Activated CD4-positive, alpha-beta T cell treated with anti-CD3 and anti-CD28 coated beads, Interleukin-2, amount 50 U/mL, for 4 hours (primary cell): ENCODE measurements at places on chromosomes 6 and 20.
A peak's percentile ranks its signal among the peaks of the same experiment; 100 is the strongest.

- DNase-seq = no peak
These were observed 457.5 kb upstream of the ARID1B start for GRCh38 chr6:156319707-156320106.

DNA sequence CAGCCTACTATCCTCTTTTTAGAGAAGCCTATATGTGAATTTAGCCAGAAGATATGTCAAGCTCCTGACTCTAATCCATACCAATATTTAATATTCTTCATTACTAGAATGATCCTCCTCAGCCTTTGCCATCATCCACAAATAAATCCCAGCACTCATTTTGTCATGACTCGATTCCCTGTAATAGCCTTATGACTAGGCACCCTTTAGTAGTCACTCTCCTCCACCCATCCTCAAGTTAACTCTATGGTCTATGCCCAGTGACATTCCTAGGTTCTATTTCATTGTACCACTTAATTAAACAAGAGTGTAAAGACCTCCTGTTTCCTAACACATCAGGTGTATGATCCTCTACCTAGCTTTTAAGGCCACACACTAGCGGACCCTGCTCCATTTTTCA is 450.4 kb upstream of the CITED2 start:
- no peak for DNase-seq

DNA sequence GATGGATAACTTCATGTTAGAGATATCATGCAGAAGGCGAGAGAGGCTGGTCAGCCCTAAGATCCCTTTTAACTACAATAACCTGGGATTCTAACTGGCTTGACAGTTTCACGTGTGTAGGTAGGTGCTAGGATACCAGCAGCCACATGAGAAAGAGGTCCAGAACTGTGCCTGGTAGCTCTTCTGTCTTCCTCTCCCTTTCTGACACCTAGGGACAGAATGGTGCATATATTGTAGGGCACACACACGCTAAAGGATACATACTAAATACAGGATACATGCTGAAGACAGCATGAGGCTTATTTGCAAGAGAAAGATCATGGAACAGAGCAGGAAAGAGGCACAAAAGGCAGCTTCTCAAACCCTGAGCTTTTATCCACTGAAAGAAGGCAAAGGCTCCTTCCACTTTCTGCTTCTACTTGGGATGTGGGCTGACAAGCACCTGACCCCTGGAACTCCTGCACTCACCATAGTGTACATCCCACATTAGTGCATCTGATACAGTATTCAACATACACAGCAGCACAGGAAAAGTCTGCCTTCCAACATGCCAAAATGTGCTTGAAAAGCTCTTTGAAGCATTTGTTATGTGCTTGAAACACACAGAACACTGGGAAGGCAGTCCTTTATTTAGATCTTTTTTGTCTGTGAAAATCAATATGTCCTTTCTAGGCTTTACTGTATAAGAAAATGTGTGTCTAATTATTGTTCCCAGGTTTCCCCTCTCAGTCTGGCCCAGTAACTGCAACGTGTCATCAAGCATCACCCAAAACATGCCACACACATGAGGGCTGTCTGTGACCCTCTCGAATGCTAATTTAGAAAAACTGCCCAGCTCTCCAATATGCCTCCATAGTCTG is 3.2 kb downstream of the SLC22A23 start:
- no peak for DNase-seq

DNA sequence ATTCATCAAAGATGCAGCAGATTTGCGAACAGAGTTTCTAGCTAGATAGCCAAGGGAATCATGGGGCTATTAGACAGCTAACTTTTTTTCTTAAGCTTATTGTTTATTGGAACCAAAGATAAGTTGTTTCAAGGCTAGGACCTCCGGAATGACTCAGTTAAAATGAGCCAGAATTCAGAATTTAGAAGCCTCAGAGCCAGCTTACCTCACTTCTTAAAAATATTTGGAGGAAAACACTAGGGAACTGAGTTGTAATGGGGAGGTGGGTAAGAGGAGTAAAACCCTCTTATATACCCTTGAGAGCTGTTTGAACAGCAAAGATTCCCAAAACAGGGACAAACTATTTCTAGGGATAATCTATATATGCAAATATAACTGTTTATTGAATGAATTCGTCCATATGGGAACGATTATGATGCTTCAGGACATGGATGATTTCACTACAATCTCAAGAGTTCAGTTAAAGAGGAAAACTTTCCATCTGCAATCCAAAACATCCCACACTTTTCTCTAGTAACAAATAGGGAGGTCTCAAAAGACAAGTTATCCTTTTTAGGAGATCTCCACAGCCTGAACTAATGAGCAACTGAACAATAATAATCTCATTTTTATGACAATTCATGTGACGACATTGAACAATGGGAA is 12.6 kb upstream of the CARMIL1 start:
- no peak for DNase-seq

GRCh38 chr20:63265891-63266515 is 6.6 kb upstream of the ARFGAP1 start:
- no peak for DNase-seq

DNA sequence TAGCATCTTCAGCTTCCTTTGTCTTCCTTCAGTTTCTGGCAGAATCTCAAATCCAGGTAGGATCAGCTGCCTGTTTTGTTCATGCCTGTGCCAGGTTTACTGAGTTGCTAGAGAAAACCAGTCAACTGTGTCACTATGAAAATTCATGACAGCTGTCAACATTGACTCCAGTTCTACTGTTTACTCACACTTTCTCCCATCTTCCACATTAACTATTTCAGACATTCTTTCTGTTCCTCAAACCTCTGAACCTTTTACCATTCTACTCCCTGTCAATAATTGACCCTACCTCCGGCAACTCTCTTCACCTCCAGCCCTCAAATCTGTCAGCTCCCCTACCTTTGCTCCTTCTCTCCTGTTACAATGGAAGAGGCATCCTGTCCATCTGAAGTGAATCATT is 8.5 kb downstream of the ENPP4 start:
- no peak for DNase-seq

DNA sequence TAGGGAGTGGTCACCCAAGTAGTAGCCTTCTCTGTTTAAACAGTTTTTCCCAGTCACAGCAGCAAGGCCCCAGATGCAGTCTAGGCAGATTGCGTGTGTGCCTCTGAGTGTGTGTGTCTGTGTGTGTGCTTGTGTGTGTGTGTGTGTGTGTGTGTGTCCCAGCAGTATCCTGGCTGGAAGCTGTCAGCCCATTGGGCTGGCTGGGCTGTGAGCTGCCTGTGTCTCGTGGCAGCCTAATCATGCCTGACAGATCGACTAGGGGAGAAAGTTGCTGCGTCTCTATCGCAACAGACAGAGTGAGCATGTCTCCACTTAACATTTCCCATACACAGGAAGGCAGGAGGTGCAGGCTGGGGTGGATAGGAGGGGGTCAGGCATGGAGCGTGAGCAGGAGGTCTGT is 42.9 kb upstream of the LRFN2 start:
- no peak for DNase-seq

DNA sequence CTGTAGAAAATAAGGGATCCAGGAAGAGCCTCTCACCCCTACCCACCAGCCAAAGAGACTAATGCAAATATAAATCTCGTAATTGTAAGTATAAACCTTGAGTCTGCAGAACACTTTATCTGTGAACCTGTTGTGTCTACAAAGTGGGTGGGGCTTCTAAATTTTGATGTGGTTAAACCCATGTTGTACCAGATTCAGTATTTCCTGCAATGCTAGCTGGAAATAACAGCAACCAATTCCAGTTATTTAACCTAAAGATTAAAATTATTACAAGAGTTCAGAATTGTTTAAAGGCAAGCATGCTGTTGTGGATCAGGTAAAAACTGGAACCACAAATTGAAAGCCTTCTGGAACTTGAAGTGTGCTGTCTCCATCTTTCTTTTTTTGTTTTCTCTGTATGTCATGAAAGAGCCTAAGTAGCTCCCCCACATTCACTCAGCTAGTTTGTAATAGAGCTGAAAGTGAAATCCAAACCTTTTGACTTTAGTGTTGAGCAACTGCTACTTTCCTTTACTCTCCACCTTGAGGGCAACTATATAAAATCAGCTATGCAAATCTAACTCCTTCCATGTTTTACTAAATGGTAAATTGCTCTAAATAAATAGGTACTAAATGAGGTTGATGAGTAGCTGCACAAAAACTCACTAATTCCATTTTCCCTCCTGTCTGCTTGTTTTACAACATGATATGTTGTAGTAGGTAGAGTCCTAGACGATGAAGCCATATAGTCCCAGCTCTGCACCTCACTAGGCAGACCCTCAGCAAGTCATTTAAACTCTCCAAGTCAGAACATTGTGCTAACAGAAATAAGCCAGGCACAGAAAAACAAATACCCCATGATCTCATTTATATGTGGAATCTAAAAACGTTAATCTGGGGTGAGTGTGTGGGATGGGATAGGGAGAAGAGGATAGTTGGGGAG is 17.9 kb upstream of the THEMIS start:
- no peak for DNase-seq

GRCh38 chr6:156508923-156509322 is 268.3 kb upstream of the ARID1B start:
- DNase-seq = no peak

GRCh38 chr6:164258421-164258820 is 843.9 kb downstream of the QKI start:
- no peak for DNase-seq

GRCh38 chr6:36566418-36566905 is 19.2 kb upstream of the STK38 start:
- DNase-seq = no peak

- DNase-seq = no peak
These were observed 154.8 kb downstream of the RPS12 start for GRCh38 chr6:132969196-132969595.

GRCh38 chr20:51959066-51959542 is 156.8 kb upstream of the SALL4 start:
- no peak for DNase-seq

DNA sequence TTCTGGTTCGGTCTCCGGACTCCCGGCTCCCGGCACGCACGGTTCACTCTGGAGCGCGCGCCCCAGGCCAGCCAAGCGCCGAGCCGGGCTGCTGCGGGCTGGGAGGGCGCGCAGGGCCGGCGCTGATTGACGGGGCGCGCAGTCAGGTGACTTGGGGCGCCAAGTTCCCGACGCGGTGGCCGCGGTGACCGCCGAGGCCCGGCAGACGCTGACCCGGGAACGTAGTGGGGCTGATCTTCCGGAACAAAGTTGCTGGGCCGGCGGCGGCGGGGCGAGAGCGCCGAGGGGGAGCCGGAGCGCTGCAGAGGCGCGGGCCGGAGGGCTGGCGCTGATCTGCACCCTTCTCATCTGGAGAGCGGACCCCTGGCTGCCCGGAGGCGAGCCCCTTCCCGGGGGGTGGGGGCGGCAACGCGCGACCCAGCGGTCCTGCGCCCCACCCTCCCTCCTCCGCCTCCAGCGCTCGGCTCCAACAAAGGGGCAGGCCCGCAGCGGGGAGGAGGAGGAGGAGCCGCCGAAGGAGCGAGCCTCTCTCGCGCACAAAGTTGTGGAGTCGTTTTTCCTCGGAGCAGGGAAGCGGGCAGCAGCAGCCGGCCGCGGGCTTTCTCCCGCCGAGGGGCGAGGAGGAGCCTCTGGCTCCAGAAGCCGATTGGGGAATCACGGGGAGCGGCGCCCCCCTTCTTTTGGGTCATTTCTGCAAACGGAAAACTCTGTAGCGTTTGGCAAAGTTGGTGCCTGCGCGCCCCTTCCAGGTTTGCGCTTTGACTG is at the start of gene UTRN:
Gene UTRN (plus strand): TSS at position 553 of the 765 bp plus-strand sequence. CDS start 6,494 bp downstream, outside the sequence.
- DNase-seq = peak; percentile 14

- DNase-seq = no peak
These were observed 88.6 kb downstream of the OPRM1 start for GRCh38 chr6:154127657-154128056.

DNA sequence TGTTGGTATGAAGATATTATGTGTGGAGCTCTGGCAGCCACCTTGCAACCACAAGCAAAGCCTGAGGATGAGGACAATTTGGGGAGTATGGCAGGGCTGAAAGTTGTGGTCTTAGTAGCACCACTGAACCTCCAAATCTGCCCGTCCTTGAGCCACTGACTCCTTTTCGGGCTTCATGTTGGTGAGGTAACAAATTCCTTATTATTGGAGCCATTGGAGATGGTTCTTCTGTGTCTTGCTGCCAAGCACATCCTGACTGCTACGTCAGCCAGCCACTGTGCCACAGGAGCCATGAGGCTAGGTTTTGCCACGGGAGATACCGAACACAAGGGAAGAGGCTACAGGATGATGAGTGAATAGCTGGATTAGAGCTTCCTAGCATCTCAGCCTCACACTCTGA is 201.6 kb downstream of the BMP7 start:
- DNase-seq = no peak

GRCh38 chr6:125918681-125919566 is 37.6 kb upstream of the HINT3 start:
- peak; percentile 24 for DNase-seq

- DNase-seq = no peak
These were observed 109.6 kb upstream of the FERMT1 start for GRCh38 chr20:6232436-6232835.

DNA sequence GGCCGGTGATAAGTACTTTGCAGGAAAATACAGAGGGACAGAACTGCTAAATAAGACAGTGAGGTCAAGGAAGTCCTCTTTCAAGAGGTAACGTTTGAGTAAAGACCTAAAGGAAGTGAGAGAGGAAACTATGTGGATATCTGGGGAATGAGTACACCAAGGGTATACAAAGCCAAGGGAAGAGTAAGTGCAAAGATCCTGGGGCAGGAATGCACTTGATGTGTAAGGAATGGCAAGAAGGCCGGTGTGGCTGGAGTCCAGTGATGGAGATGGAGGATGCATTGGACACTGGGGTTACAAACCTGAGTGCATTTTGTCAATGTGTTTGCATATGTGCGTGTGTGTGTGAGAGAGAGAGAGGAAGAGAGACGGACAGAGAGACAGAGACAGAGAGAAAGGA is 32.1 kb upstream of the TGM2 start:
- no peak for DNase-seq

DNA sequence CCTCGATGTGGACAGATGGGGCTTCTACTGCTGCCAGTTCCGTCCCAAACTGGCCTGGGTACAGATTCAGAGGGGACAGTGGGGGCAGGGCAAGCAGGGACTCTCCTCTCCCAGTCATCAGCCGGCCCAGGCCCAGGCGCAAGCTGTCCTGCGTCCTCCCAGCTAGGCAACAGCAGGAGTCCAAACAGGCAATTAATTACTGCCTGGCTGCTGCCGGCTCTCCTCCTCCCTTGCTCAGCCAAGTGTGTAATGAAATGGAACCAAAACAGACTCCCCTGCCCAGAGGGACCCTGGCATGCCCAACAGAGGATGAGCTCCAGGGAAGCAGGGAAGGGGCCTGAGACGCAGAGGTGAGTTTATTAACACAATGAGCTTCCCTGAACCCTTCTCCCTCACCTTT is 17.8 kb upstream of the SLC32A1 start:
- no peak for DNase-seq

- DNase-seq = no peak
These were observed 81.0 kb downstream of the TMEM170B start for GRCh38 chr6:11618533-11618932.

DNA sequence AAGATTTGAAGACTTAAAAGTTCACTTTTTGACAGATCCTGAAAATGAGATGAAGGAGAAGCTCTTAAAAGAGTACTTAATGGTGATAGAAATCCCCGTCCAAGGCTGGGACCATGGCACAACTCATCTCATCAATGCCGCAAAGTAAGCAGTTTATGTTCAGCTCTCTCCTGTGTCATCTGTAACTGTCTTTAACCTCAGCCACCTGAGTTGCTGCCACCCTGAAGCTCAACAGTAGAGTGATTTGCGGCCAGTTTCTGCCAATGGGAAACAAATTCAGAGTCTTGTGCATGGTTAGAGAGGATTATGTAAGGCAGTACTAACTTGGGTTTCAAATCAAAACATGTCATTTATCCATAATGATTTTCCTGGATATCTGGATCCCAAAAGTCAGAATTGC is 10.1 kb downstream of the TNFAIP3 start:
- no peak for DNase-seq

GRCh38 chr6:108549741-108550140 is 11.0 kb upstream of the FOXO3 start:
- no peak for DNase-seq
